NCI-H510A (cell line): ENCODE measurements at places on chromosomes 5 and 9.

GRCh38 chr5:125451622-125452021 is 705.2 kb upstream of the ZNF608 start:
- DNase-seq: no peak

DNA sequence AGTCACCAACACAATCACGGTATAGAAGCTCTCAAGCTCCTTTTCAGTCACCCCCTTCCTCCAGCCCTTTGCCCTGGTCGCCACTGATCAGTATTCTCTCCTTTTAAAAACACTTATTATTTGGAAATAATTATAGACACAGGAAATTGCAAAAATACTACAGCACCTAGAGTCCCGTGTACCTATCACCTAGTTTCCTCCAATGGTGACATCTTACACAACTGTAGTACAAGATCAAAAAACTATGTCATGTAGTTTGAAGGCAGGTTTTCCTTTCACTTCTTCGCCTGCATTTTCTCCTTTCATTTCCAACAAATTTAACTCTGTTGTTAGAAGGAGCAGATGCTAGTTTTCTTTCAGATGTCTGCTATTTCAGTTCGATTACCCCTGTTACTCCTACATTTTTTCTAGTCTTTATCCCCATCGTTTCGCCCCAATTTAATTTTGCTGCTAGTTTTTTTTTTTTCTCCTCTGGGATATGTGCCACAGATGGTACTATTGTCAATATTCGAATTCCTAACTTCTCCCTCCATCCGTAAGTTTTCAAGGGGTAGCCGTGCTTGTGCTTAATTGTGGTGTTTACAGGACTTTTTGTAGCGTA is 612 bp upstream of the ATG10 start:
- no peak for DNase-seq

DNA sequence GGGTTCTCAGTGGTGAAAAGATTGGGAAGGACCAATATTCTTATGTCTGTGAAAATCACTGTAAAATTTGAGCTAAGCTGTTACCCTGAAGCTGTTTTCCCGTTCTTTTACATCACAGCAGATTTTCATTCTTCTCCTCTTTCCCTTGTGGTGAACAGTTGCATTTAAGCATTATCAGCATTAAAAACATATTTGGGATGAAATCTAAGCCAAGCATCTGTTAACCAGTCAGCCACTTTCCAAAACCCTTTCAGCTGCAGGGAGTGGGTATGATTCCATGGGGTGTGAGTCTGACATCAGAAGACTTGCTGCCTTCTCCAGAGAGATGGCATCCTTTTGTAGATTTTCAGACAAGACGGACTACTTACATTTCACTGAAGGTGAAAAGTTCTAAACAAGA is 97.2 kb downstream of the TRIO start:
- DNase-seq: no peak

GRCh38 chr5:119016125-119016774 is 27.9 kb upstream of the DTWD2 start:
- no peak for DNase-seq

DNA sequence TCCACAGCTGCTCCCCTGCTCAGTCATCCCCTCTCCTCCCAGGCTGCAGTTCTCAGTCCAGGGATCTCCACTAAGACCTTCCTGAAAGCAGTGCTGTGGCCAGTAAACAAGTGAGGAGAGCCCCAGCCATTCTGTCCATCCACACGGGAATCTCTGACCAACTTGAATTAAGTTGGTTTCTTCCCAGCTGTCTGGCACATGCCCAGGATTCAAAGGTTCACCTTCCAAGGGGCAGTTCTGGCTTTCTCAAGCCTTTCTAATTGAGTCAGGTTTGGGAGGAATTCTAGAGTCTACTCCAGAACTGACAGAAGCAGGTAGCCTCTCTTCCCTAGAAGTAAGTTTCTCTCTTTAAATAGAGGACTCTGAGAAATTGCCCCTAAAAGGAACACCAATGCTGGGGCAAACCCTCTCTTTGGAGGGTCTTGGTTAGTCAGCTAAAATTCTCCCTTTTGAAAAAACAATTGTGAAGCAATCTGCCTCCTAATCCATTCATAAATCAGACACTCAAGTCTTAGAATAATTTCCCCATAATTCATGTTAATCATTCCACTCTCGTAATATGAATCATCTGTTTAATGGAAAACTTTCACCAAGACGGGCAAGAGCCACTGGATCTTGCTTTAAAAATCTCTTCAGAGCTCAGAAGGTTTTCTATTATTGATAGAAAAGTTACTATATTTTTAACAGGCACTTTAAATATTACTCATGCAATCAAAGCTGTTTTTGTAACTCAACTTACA is 133.8 kb downstream of the SPOCK1 start:
- no peak for DNase-seq

DNA sequence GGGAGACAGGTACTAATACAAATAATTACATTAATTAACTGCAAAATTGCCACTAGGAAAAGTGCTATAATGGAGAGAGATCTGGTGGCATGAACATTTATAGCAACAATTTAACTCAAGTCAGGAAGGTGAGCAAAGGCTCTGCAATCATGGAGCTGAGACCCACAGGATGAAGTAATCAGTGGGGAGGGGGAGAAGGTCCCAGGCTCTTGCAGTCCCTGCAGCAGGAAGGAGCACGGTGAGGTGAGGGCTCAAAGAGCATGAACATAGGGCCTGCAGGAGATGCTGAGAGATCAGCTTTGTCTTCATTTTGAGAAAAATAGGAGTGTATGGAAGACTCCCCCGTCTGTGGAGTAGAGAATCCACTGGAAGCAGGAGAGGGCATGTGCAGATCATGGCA is 6.5 kb downstream of the PTPN3 start:
- DNase-seq: no peak

- no peak for DNase-seq
These were observed 31.7 kb upstream of the MINAR2 start for GRCh38 chr5:129716235-129716634.

DNA sequence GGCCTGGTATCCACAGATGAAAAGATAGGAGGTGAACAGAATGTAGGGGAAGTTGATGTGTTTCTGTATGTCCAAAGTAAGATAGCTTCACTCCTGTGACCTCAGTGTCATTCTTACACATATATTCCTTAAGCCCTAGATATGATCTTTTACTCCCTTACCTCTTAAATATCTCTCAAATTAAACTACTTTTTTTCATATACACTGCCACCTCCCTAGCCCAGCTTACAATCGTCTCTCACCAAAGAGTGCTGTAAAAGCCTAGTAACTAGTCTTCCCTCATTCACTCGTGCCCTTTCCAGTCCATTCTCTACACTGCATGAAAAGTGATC is 5.3 kb downstream of the DNAI1 start:
- no peak for DNase-seq

DNA sequence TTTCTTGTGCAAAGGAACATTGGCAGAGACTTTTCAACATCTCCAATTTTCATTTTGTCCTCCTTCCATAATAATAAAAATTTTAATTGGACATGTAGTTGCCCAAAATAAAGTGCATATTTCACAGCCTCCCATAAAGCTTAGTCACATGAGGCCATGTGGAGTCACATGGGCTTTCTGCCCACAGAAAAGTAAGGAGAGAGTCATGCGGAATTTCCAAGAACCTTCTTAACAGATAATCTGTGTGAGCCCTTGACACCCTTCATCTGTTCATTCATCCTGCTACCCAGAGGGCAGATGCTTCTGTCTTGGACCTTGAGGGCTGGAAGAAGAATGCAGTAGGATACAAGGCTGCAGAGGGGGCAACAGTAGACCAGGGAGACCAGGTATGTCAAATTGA is 60.7 kb downstream of the APTX start:
- no peak for DNase-seq
